Ammon's horn (tissue), 1 donor: ENCODE measurements at places on chromosomes 4 and X.

DNA sequence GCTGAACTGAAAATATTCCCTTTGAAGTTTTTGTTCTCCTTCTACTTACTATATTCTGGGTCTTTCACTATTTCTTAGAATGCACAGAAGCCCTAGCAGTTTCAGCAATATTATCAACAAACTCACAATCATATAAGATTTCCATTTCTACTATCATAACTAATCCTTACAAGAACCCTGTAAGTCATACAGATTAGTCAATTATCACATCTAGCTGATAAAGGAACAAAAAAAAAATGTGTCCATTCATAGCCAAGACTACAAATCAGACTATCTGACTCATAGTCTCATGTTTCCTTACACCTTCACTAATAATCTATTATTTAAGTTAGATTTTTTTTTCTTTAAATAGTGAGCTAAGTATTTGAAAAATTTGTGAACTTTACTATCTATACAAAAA, 72.5 kb downstream of the LRBA start:
- DNase-seq: no peak

DNA sequence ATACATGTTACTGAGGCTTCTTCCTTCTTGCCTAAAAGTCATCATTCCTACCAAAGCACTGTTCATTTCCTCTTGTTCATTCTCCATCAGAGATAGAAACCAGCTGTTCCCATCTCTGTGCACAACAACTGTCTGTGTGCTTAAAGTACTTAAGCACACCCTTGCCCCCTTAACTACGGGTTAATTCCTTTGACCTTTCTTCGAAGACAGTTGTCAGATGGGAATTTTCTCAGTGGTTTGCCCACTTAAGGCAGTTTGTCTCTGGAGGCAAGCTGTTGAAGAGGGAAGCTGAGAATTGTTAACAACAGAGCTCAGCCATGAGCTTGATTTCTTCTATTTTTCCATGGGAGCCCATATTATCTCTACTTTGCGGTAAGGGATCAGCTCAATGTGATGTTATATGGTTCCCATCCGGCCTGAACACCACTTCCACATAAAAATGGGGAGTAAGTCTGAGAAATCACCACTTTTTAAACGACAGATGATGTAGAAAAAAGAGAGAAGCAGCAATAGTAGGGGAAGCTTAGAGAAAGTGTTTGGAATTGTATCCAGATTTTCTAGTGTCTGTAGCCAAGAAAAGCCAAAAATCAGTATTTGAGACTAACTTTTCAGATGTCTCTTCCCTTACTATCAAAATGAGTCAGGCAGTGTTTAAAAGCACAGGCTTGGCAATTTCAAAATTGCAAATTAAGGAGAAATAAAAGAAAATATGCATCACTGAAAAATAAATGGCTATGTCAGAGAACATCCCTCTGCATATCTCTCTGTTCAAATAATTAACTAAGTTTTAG, 194.4 kb downstream of the SLIT2 start:
- no peak for DNase-seq

GRCh38 chrX:136880003-136880451, 498 bp downstream of the RBMX start:
- peak; percentile 9 for DNase-seq

GRCh38 chrX:18643243-18643642, 28.7 kb downstream of the RS1 start:
- DNase-seq: no peak

GRCh38 chr4:113837397-113837796, 75.9 kb upstream of the CAMK2D start:
- DNase-seq: peak; percentile 56

DNA sequence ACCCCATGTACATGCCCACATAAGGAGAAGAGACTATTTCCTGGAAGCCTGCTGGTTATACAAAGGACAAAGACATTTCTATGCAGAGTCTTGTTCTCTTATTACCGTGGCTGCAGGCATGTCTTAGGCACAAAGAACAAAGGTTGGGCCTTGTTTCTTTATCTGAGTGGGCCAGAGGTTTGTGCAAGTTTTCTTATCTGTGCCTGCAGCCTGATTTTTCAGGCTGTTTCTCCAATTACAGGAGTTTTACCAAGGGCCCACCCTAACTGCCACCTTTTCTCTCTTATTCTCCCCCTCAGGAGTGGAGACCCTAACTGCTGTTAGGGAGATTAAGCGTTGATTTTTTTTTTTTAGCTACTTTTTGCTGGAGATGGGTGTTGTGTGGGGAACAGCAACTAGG, 3.5 kb downstream of the TENT5D start:
- no peak for DNase-seq

- DNase-seq: no peak
Measured at GRCh38 chr4:112185740-112186670, 40.8 kb downstream of the FAM241A start.

DNA sequence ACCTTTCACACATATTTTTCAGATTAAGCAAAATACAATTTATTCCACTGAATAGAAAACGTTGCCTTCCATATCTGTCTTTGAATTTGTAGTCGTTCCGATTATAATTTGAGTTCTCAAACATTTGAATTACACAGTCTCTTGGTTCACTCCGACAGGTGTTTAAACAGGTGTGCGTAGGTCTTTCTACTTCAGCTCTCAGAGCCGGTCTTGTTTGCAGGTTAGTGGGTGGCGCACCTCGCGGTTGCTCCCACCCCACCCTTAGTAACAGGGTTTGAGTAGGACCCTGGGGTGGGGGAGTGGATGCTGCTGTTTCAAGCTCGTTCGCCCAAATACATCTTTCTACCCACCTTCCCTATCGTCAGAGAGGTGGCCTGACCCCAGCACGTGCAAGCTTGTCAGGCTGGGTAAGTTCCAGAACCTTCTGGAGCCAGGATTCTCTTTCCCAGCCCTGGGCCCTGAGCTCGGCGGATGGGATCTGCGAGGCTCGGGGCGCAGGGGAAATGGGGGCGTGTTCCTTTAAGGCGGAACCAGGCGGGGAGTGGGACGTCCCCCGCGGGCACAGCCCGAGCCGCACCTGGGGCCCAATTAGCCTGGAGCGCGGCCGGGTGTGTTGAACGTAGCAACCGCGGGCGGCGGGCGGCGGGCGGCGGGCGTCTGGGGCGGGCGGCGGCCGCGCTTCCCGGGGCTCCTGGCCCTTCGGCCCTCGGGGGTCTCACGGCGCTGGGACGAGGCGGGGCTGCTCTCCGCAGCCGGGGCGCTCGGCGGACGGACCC, at the start of gene FAM149A:
FAM149A (plus strand) TSS at position 591 of the 776 bp plus-strand sequence.
- peak; percentile 38 for DNase-seq

GRCh38 chrX:5971300-5971699, 257.4 kb downstream of the NLGN4X start:
- DNase-seq: no peak

DNA sequence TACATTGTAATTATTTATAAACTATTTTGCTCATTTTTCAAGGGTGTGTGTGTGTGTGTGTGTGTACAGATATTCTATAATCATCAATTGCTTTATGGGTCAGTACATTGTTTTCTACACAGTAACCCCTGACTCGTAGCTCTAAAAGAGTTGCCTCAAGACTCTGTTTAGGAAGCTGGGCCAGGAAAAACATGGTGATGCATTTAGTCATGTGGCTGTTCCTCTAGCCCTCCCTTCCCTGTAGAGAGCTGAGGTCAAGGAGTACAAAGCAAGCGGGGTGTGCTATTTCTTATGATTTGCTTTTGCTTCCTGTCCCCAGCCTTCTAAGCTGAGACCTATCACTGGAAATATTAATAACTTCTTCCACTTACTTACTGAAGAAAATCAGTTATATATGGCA, 34.8 kb upstream of the SPANXD start:
- no peak for DNase-seq

DNA sequence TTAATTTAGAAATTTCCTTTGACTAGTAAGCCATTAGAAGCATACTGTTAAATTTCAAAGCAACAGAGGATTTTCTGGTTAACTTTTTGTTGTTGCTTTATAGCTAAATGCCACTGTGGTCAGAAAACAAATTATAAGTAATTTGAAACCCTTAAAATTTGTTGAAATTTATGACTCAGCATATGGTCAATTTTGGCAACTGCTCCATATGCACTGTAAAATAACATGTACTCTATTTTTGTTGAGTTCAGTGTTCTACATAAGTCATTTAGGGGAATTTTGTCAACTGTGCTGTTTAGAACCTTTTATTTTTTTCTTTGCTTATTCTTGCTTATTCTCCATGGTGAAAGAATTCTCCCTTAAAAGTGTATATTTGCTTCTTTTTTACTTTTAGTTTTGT, 28.6 kb downstream of the SCLT1 start:
- no peak for DNase-seq

DNA sequence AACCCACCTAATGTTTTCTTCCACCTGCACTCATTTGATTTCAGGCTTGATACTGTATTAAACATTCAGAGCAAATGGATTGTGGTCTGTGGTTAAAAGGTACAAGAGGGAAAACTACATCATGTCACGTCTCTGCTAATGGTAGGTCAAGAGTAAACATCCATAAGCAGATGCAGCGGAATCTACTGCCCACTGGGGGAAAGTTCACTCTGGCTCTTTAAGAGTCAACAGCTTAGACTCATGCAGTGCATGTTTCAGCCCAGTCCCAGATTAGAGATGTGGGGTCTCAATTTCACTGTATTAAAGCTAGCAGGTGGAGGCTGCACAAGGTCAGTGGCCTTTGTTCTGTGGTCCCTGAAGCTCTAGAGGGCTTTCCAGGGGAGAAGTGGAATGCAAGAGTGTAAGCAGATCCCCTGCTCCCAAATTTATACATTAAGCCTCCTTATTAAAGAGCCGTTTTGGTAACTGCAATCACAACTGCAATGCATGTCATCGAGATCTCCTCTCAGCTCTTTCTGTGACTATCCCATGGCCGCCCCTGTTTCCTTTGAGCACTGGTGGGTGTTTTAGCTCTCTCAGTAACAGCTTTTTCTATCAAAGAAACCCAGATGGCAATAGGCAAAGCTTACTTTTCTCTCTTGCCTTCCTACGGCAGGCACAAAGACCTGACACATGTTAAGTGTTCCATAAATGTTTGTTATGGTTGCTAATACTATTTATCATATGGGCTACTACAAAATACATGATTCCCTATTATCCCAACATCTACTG, 53.4 kb downstream of the LDB2 start:
- DNase-seq: peak; percentile 22

- no peak for DNase-seq
Measured at GRCh38 chrX:153446950-153447580, 1.2 kb upstream of the TREX2 start.

- DNase-seq: no peak
Measured at GRCh38 chr4:140158365-140159030, 4.5 kb upstream of the MAML3 start.
